ENCODE measurements at places on chromosomes 12 and 14.
A peak's percentile ranks its signal among the peaks of the same experiment; 100 is the strongest.

GRCh38 chr14:80637756-80638619 lies 303.6 kb downstream of the CEP128 start:
- peak; percentile 47 for DNase-seq

- DNase-seq = no peak
These were observed 16.1 kb upstream of the GNG2 start for GRCh38 chr14:51844081-51844881.

- no peak for DNase-seq
These were observed 3.1 kb downstream of the DIP2B start for GRCh38 chr12:50507930-50508329.

DNA sequence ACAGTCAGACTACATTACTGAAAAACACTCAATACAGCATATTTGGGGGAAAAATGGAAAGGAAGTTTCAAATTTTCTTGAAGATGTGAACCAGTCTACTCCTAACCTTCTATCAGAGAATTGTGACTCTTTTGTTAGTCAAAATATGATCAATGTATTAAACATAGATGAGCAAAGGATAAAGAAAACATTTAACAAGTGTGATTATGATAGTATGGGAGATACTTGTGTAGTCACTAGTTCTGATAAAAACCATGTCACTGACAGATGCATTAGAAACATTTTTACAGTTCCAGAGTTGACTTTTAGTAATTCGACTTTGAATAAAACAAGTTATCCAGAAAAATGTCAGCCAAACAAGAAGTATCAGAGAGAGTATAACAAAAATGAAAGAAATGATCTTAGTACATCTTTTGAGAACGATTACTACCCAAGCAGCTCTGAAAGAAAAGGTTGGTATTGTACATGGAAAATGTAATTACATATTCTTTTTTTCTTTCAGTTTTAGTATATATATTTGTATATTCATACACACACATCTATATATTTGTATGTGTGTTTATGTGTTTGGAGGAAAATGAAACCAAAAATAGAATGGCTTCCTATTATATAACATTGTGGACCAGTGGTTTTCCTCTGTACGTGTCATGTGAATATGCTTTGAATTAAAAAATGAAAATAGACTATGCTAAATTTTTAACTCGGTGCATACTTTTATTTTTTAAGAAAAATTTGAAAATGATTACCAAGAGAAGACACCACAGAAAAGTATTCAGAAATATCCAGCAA lies 63.3 kb upstream of the ABCD2 start:
- no peak for DNase-seq

DNA sequence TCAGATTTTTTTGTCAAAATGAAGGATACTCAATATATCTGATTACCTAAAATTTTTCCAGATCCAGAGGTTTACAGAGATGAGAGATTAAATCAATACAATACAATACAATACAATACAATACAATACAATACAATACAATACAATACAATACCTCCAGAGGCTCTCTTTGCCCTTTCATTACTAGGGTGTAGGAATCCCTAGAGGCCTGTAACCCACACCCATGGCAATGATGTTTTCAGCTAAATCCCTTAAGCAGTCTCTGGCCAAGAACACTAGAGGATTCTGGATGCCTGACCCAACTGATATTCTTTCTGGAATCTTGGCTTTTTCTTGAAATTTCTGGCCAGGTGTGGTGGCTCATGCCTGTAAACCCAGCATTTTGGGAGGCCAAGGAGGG lies 23.7 kb upstream of the AEBP2 start:
- DNase-seq = no peak

- no peak for DNase-seq
These were observed 20.3 kb downstream of the DHX37 start for GRCh38 chr12:124968656-124969055.

- no peak for DNase-seq
These were observed 219.7 kb downstream of the ZFP36L1 start for GRCh38 chr14:68573126-68573525.

Data from ELR (cell line).